ENCODE measurements at places on chromosomes 11 and 22.

GRCh38 chr11:109435121-109435742 is 13.2 kb downstream of the C11orf87 start:
- DNase-seq, result no peak

- no peak for DNase-seq
These were observed 520.2 kb downstream of the BRD1 start for GRCh38 chr22:49307481-49307830.

- DNase-seq, result no peak
These were observed 160.0 kb downstream of the ST3GAL4 start for GRCh38 chr11:126515501-126515900.

DNA sequence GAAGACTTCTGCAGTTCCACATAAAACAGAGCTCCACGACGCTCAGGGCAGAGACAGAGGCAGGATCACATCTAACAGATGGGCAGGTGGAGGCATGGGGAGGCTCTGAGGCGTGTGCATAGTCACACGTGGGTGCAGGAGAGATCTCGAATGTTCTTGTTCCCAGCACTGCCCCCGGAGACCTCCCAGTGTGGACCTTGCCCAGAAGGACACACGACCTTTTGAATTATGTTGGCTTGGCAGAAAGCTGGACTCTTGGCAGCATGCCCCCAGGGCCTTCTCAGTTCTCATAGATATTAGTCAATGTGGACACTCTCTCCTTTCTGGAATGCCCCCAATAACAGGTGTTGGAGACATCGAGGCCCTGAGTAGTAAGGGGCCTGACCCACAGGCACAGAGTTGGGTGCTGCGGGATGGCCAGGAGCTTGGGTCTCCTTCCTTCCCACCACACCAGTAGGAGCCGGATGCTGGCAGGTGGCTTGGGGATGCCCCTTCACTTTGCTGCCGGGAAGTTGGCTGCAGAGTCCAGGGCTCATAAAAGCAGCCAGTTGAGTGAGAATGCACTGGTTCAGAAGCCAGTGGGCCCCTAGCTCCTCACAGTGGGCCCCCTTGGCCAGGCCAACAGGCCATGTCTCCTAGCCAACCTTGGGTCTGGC is 12.1 kb downstream of the MYEOV start:
- no peak for DNase-seq

DNA sequence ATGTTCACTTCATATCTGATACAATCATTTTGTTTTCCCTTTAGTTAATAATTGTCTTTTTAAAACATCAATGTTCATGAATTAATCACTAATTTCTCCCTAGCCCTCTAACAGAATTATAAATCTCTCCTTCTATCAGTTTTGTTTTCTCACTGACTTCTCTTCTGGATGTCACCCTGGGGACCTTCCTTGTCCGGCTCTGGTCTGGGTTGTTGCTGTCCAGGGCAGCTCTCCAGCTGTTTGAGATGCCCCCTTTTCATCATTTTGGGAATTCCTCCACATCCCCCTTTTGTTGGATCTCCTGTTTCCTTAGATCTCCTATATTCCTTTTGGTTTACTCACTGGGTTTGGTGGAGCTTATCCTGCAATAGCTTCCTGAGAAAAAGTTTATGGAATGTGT is 35.6 kb upstream of the PSMA1 start:
- no peak for DNase-seq

Measured in activated T-cell treated with anti-CD3 and anti-CD28 coated beads, Interleukin-2, amount 50 U/mL, for 1 hour (primary cell).